ENCODE measurements at places on chromosomes 5 and 9.

- DNase-seq, result no peak
Observed at GRCh38 chr5:68225911-68226545, 10.5 kb downstream of the PIK3R1 start.

DNA sequence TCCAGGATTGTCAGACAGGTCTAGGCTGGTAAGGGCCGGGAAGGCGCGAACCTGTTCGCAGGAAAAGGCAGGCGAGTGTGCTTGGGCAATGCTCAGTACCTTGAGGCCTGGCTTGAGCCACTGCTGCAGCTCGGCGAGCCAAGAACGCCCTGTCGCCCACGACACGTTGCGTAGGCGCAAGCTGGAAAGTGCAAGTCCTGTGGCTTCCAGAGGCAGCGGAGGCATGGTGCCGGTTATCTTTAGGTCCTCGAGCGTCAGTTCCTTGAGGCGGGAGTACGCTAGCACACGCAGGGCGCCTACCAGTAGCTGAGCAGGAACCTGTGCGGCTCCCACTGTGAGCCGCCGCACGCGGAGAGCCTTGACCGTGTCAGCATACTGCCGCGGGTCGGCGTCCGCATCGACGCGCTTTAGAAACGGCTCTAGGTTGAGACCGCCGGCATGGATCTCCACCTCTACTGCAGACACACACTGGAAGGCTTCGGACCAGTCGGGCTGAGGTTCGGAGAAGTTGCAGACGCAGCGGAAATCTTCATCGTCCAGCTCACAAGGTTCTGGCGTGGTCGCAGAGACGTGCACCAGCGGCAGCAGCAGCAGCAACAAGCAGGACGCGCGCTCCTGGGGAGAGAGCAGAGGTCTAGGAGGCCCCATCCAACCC lies 482 bp downstream of the CD14 start:
- DNase-seq, result peak; percentile 61

DNA sequence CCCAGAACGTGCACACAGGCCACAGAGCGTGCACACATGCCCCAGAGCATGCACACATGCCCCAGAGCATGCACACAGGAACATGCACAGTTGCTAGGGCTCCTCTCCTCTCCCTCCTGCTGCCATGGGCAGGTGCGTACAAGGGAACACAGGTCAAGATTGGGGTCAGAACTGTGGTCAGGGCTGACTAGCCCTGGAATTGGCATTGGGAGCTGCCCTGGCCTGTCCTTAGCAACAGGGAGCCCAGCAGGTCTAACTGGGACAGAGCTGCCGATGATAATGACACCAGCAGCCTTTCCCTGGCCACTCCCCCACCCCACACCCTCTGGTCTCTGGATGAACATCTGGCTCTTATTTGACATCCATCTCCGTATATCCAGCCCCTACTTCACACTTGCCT lies 8.0 kb downstream of the PCDH1 start:
- no peak for DNase-seq

DNA sequence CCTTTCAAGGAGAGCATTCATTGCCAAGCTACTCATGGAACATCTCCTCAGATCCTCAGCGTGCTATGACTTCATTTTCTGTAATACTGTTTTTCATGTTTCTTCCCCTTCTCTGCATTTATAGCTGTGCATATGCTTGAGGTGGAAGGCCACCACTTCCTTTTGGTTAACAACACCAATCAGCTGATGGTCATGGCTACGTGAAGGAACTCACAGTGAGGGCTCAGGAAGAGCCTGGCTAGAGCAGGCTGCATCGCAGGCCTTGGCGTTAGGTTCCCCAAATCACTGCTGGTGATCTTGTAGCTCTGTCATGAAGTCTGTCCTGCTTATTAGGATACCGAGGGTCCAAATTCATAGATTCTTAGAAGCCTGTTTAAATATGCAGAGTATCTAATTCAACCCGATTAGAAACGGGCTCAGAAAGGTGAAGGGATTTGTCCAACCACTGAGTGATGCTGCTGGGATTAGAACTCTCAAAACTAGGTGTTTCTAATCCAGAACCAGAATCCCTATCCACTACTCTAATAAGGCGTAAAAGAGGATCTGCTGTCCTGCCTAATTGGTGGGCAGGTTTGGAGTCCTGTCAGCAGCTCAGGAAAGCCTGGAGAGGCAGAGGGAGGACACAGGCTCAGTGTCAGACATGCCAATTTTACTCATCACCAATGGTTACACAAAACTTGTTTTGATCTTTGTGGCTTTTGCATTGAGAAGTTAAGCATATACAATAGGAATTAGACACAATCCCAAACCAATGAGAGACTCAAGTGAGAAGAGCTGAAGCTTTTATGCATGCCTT lies 7.5 kb downstream of the SYK start:
- DNase-seq, result no peak

DNA sequence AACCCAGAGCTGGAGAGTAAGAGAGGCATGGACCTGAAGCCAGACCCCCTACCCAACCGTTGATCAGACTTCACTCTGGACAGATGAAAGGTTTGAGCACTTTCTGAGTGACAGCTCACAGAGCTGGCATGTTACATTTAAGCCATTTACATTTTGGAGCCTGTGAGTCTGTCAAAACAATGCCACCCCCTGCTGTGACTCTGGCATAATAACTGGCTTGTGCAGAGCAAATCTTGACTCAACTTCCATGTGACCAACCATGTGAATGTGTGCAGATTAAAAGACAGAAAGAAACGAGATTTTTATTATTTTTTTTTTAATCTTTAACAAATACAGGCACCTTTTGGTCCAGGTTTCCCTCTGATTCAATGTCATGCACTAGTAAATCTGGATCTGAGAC lies 48.5 kb downstream of the MFAP3 start:
- no peak for DNase-seq

DNA sequence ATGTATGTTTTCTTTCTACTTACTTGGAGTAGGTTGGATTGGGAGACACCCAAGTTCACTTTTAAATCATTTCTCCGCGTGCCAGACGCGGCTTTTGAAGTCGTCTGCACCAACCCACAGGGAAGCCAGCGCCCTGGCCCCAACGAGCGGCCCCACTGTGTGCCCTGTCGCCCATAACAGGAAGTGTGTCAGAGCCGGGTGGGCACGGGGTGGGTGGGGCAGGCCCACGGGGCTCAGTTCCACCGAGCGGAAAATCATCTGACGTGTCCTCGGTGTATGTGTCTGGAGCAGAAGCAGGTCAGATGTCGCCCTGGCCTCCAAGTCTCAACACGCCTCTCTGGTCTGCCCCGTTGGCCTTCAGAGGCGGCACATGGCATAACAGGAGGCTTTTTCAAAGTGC lies 22.7 kb upstream of the SMIM23 start:
- DNase-seq, result no peak

- no peak for DNase-seq
Observed at GRCh38 chr9:72675586-72675985, 154.2 kb downstream of the TMC1 start.

DNA sequence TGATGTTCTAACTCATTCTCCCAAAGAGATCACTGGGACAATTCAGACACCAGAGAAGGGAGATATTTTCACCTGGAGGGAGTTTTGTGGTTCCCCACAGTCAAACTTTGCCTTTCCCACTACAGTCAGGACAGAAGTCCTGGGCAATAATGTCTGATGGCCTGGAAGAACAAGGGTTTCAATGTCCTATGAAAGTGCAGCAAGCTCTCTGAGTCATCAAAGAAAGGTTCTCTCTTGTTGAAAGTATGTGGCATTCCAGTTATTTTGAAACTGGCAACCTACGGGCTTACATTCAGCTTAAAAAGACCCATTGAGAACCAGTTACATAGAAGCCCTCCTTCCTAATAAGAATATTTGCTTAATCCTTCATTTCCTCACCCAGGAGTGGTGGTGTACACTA lies 103.9 kb downstream of the INSYN2B start:
- no peak for DNase-seq

GRCh38 chr9:138007918-138008841 lies 130.6 kb downstream of the CACNA1B start:
- DNase-seq, result no peak

- no peak for DNase-seq
Observed at GRCh38 chr9:84667571-84668195, 1.8 kb upstream of the NTRK2 start.

- peak; percentile 100 for DNase-seq
Observed at GRCh38 chr9:93095205-93096130, 549 bp upstream of the CARD19 start.

- no peak for DNase-seq
Observed at GRCh38 chr9:91179237-91180138, 182.2 kb downstream of the AUH start.

- no peak for DNase-seq
Observed at GRCh38 chr5:1239505-1240251, 14.5 kb downstream of the SLC6A18 start.

- peak; percentile 67 for DNase-seq
Observed at GRCh38 chr9:100011062-100011681, 87.6 kb downstream of the ERP44 start.

DNA sequence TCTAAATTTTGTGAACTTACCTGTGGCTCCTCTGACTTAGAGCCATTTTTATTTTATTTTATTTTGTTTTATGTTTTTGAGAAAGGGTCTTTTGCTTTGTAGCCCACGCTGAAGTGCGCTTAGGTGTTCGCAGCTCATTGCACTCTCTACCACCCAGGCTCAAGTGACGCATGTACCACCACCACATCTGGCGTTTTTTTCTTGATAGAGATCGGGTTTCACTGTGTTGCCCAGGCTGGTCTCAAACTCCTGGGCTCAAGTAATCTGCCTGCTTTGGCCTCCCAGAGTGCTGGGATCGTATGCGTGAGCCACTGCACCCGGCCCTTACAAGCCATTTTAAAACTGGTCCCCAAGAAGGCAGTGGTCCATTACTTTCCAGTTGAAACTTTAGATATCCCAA lies 18.5 kb downstream of the MATR3 start:
- no peak for DNase-seq

DNA sequence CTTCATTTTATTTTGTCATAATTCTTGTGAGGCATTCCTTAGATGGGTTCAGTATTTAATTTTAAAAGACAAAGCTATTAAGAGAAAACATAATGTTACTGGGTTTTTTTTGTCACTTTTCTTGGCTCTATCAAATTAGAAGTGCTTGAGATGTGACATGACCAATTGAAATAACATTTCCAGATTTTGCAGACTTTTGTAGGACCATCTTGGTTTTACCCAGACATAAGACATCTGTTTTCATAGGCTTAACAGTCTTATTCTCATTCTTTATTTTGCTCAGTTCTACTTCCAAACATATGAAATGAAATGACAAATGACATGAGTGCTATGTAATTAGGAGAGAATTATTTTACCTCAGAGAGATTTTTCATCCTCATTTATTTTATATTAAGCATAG lies 19.6 kb downstream of the GPR21 start:
- DNase-seq, result no peak

- no peak for DNase-seq
Observed at GRCh38 chr9:69555802-69556201, 116.4 kb downstream of the APBA1 start.

DNA sequence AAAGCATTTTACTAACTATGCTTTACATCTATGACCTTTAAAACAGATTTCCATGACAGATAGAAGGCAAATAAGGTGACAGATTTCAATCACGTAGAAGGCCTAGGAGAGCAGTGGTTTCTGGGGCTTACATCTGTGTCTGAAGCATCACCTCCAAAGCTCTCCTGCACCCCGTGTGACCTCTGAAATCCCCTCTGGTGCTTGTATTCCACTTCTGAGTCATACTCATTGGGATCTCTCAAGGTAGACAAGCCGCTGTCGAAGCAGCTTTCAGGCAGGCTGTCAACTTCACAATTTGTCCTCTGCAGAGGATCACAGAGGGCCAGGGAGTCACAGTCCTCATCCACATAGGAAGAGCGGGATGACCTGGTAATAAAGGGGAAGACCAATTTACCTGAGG lies 62.2 kb downstream of the RASEF start:
- no peak for DNase-seq

DNA sequence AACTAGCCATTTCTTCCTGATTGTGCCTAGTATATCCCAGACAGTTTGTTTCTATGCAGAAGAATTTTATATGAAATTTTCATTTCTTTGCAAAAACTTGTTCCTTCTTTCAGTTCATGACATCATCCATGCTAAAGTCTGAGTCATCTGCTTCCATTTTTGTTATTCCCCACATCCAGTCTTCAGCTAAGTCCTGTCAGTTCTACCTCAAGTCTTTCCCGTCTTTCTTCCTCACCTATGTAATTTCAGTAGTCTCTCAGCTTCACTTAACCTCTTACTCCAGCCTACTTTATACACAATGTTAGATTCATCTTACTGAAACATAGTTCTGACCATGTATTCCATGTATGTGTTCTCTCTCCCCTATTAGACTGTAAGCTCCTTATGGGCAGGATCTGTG lies 39.1 kb downstream of the G3BP1 start:
- DNase-seq, result no peak

DNA sequence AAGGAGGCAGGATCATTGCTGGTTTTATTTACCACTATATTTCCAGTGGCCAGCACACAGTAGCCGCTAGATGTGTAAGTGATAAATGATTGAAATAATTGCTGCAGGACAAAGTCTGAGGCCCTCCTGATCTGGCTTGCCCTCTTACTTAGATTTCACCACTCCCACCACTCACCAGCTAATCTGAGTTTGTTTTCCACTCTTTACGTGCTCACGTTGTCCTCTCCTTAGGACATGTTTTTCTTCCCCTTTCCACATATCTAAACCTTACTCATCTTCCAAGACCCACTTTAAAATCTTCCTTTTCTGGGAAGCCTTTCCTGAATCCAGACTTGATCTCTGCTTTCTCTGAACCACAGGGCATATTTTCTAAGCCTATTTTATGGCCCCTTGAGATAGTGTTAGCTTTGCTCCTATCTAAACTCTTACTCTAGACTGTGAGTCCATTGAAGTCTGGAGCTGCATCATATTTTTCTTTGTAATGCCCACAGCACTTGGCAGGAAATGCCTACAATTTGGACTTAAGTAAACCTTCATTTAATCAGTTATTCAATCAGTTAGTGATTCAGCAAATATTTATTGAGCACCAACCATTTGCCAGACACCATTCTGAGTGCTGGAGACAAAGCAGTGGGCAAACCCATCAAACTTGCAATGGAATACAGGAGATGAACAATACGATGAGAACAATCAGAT lies 2.4 kb downstream of the TLR4 start:
- DNase-seq, result no peak

GRCh38 chr9:121286973-121287741 lies 19.2 kb downstream of the GSN start:
- DNase-seq, result peak; percentile 23

DNA sequence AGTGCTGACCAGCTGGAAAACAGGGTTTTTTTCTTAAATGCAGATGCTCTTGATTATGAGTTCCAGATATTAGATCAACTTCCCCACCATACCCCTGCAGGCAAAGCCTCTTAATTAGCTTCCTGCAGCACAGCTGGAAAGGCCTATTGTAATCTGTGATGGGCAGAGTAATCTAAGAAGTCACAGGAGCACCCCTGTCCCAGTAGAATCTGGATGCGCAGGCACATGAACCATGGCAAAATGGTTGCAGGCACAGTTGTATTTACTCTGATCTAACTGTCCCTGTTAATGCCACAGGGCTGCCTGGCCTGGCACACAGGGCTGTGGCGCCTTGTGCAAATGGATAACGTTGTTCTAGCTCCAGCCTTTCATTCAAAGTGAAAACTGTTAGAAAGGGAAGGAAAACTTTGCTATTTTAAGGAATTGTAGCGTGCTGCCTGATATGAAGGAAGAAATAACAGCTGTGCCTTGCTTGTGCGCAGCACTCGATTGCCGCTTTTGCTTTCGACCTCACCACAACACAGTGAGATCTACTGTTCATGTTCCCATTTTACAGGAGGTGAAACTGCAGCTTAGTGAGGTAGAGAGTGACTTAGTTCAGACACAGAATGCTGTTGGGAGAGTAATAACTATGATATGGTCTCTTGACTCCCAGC lies 2.3 kb downstream of the TGFBI start:
- DNase-seq, result no peak

Data from activated naive CD4-positive, alpha-beta T cell treated with anti-CD3 and anti-CD28 coated beads for 36 hours (primary cell).